ENCODE measurements at places on chromosomes 1 and 21.
A peak's percentile ranks its signal among the peaks of the same experiment; 100 is the strongest.

- DNase-seq = no peak
These were observed 10.3 kb downstream of the SEMA4A start for GRCh38 chr1:156163712-156164111.

- DNase-seq = no peak
These were observed 729.0 kb upstream of the BRINP3 start for GRCh38 chr1:191206513-191207207.

GRCh38 chr1:192724670-192725069 is 84.2 kb upstream of the RGS2 start:
- DNase-seq = peak; percentile 40

DNA sequence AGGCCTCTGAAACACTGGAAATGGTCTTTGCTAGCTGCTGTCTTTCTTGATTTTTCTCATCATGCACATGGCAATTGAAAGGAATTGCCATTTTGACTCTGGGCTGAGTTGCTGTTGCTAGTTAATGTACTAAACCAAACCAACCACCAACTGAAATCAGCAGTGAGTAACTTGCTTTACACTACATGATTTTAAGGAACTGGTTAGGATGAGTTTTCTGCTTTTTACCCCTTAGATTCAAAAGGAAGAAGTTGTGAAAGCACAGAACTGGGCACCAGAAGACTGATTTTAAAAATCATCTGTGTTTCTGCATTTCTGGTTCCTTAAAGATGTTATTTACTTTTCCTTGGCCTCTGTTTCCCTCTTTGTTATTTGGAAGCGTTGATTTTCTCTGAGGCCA is 361.9 kb downstream of the HLX start:
- no peak for DNase-seq

DNA sequence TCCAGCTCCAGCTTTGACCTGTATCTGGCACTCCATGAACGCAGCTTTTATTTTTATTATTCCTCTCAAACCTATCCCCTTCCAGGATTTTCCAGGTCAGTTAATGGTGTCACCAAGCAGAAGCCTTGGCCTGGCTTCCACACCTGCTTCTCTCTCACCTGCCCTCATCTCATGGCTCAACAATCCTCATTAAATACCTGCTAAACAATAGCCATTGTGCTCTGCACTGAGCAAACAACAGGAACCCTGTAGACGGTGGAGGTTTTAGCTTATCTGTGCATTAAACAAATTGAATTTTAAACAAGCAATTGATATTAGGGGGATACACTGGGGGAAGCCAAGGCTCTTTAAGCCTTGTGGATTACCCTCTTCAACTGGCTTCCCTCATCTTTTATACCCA is 15.3 kb downstream of the PYCR2 start:
- DNase-seq = no peak
